ENCODE measurements at places on chromosomes 3 and 15.

GRCh38 chr15:40344631-40345120 lies 3.9 kb upstream of the CCDC9B start:
- DNase-seq, result no peak

- DNase-seq, result no peak
Observed at GRCh38 chr15:68378595-68378994, 53.4 kb downstream of the ITGA11 start.

DNA sequence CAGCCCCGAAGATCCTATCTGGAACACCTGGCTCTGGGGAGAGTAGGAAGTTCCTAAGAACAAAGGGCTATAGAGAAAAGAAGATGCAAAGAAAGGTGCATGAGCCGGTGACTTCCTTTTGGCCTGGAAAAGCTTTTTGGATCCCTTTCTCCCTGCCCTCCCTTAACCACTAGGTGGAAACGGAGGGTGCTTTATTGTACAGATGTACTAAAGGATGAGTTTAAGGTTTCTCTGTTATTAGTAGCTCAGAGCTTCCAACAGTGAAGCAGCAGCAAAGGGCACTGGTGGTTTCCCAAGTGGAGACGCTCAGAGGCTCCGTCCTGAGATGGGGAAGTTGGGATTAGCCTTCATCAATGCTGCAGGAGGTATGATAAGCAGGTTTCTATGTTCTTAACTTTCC lies 5.9 kb upstream of the ADGRG7 start:
- no peak for DNase-seq

GRCh38 chr3:194688200-194688740 lies 2.6 kb downstream of the FAM43A start:
- no peak for DNase-seq

GRCh38 chr3:13139471-13140065 lies 66.3 kb upstream of the IQSEC1 start:
- no peak for DNase-seq

Data from NCI-H526 treated with DMSO at 0.1 percent for 48 hours (cell line).